ENCODE measurements at places on chromosomes 2 and 18.

GRCh38 chr2:189552334-189552990 is 28.1 kb downstream of the SLC40A1 start:
- DNase-seq: no peak

- DNase-seq: no peak
These were observed 99.8 kb downstream of the SH3BP4 start for GRCh38 chr2:235051436-235052260.

- no peak for DNase-seq
These were observed 103.6 kb downstream of the KYNU start for GRCh38 chr2:142981069-142981378.

- DNase-seq: peak; percentile 52
These were observed at the start of gene SLC30A3 for GRCh38 chr2:27262379-27263286. Gene SLC30A3 (minus strand): TSS chr2:27263047. CDS start chr2:27262906, 141 bp downstream.

- no peak for DNase-seq
These were observed 50.5 kb downstream of the CXCR4 start for GRCh38 chr2:136067459-136067858.

- no peak for DNase-seq
These were observed 19.1 kb upstream of the B3GNT2 start for GRCh38 chr2:62176801-62177200.

GRCh38 chr18:9348079-9348671 is 13.6 kb downstream of the TWSG1 start:
- DNase-seq: no peak

- peak; percentile 61 for DNase-seq
These were observed 31.0 kb upstream of the SLC3A1 start for GRCh38 chr2:44244135-44244871.

- no peak for DNase-seq
These were observed 28.5 kb upstream of the NOSTRIN start for GRCh38 chr2:168773719-168774521.

DNA sequence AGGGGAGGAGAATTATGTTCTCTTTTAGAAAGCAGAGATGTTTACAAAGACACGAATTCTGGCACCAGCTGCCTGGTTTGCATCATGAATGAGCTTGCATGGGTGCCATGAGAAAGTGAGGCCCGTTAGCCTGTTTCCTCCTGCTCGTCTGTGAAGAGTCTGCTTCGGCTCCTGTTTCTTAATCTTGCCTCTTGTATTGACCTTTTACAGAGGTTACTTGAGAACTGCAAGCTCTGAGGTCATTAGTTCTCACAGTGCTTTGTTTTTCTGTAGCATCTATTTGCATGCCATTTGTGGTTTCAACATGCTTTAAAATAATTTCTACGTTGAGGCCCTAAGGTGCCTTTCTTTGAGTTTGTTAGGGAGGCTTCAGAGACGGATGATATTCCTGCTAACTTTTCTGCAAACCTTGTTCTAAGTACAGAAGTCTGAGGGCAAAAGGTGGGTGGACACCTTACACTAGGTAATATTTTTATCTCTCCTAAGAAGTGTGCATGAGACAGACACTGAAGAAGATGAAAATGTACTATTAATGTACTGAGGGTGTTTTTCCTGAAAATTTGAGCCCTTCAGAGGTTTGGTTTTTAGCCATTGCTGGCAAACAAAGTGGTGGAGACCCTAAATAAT is 53.4 kb upstream of the LINC00305 start:
- no peak for DNase-seq

DNA sequence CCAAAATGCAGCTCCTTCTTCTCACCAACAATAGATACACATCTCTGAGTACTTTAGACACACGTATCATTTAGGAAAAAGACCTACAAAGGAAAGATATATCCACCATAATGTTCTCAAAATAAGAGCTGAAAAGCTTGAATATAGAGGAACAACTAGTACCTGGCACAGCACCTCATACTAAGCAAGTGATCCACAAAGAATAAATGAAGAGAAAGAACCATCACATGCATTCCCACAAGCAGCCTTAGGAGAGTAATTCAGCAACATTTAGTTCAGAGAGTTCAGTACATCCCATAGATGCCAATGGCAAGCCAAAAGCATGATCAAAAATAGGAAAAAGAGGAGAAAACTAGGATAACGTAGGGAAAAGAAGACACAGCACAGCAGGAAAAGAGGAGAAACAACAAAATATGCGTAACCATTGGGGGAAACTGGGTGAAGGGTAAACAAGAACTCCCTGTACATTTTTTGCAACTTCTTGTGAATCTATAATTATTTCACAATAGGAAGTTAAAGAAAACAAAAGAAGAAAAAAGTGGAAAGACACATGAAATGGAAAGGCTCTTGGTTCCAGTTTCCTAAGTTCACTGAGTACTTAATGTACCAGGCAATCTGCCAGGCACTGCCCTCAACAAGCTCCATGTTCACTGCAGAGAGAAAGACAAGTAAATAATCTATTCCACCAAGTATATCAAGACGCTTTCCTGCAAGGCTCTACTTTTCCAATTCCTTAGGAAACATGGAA is 22.3 kb downstream of the CLASP1 start:
- no peak for DNase-seq

- DNase-seq: peak; percentile 61
These were observed 10.2 kb upstream of the THNSL2 start for GRCh38 chr2:88159955-88160415.

GRCh38 chr18:34880403-34880802 is 160.8 kb upstream of the MAPRE2 start:
- no peak for DNase-seq

DNA sequence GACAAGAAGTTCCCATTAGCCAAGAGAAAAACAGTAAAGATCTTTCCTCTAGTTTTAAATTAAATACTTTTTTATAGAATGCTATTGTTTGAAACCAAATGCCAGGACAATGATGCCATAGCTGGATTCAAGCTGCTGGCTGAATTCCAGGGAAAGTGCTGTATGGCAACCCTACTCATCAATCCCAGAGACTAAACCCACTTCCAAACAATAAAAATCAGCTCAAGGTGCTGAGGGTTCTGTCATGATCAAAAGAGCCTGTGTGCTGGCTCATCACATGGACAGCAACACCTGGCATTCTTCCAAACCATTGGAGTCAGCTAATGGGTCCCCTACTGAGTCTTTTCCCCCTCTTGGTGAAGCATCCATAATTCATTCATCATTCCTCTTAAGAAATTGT is 53.7 kb upstream of the PARD3B start:
- no peak for DNase-seq

DNA sequence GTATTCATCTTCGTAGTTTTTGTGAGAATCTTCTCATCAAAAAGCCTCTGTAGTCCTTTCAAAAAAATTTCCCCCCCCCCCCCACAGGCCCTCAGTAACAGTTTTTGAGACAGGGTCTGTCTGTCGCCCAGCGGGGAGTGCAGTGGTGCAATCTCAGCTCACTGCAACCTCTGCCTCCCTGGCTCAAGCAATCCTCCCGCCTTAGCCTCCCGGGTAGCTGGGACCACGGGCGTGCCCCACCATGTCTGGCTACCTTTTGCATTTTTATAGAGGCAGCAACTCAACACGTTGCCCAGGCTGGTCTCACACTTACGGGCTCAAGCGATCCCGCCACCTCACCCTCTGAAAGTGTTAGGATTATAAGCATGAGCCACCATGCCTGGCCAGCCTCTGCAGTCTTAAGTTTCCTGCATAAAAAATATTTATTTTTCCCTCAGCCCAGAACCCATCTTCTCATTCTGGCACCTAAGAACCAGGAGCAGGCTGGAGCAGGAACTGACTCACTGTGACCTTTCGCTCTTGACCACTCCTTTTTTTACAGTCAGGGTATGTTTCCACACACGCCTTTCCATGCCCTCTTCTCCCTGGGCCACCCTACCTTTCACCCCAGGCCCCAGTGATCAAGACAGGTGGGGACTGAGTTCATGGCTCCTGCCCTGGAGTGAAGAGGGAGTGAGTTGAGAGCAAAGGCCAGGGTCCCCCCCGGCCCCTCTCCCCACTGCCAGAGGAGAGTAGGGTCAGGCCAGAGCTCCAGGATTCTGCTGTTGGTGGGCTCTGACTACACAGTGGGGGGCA is 32.5 kb upstream of the NT5DC4 start:
- DNase-seq: no peak

DNA sequence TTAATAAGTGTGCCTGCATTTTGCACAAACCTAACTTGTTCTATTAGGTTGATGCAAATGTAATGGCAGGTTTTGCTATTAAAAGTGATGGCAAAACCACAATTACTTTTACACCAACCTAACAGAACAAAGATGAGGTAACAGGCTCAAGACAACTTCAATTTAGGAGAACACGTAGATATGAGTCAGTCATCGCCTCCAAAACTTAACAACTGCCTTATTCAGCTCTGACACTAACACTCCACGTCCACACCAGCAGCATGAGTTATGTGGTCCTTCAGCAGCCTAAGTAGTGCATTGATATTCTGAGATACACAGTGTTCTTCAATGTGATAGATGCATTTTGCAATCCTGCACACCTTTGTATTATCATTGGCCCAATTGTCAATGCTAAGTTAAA is 1175.1 kb upstream of the ACVR2A start:
- no peak for DNase-seq

GRCh38 chr2:240567872-240568677 is at the start of gene RNPEPL1:
Gene RNPEPL1 (plus strand): TSS chr2:240568484. CDS start chr2:240568587, 103 bp downstream.
- DNase-seq: peak; percentile 47

GRCh38 chr2:134155134-134155533 is 98.7 kb upstream of the MGAT5 start:
- no peak for DNase-seq

DNA sequence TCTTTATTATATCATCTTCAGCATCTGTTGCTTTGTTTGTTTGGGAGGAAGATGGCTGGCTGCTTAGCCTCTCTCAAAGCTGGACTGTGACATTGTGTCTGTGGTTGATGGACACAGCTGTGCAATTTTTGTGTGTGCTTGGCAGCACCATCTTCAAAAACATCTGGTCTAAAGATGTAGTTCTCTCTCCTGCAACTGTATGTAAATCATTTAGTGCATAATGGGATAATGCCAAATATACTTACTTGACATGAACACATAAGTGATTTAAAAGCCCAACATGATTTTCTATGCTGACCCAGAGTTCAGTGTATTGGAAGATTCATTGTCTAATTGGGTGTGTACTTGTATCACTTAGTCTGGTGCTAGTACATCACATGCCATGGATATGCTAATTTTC is 112.2 kb downstream of the MAP4K4 start:
- DNase-seq: no peak

- DNase-seq: no peak
These were observed 274.6 kb upstream of the DPP10 start for GRCh38 chr2:114167799-114168198.

DNA sequence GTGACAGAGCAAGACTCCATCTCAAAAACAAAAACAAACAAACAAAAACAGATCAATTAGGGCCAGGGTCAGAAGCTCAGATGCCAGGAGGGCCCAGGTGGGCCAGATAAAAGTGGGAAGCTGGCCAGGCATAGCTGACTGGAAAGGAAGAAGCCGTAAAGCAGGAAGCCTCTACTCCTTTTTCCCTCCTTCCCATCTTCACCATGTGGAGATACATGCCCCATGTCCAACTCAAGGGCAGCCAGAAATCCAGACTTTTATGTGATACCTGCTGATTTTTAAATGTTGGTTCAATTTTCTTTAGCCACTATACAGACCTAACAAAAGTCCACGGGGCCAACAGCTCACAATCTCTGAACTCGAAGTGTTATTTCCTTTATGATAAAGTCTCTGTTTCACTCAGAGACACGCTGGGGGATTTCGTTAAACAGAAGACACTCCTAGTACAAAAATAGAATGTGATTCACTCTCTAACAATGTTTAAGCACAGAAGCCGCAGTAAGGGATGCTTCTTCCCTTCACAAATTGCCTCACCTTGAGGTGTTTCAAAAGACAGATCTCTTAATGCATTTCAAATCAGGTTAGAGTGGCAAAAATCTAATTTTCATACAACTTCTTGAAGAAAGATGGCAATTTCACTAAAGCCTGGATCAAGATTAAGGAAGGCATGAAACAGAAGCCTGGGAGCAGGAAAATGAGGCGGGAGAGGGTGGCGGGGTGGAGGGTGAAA is 14.0 kb downstream of the TMEM247 start:
- no peak for DNase-seq

DNA sequence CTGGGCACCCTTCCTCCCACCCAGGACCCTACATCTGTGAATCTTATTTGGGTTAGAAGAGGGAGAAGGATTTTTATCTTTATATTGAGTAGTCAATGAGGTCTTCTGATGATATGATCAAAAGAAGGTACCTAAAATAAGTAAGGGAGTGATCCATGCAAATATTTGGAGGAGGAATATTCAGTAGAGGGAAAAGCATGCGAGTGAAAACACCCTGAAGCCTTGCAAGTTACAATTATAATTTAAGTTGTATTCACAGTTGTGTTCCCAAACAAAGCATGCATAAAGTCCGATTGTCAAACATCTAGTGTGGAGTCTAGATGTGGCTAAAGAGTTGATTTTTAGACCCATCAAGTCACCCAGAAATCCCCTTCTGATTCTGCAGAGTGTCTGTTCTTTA is 530.2 kb upstream of the ZEB2 start:
- DNase-seq: no peak

- no peak for DNase-seq
These were observed 639.7 kb downstream of the TDRD15 start for GRCh38 chr2:21763501-21763900.

DNA sequence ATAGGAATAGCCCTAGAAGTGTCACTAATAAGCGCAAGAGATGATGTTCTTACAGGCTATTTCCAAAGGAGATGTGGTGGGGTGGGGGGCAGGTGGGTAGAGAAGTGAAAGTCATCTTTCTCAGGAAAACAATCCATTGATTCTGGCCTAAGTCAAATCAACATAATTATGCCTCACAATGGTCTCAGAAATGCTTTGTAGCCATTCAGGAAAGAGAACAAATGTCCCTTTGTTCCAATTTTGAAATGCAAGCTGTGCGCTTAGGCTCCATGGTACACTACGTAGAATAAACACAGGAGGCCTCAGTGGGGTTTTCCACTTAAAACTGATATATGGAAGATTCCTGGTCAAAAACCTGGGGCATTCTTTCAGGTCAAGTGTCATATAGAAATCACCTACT is 529.9 kb upstream of the KLHL29 start:
- no peak for DNase-seq

- DNase-seq: no peak
These were observed 409.4 kb upstream of the ETAA1 start for GRCh38 chr2:66987733-66988132.

DNA sequence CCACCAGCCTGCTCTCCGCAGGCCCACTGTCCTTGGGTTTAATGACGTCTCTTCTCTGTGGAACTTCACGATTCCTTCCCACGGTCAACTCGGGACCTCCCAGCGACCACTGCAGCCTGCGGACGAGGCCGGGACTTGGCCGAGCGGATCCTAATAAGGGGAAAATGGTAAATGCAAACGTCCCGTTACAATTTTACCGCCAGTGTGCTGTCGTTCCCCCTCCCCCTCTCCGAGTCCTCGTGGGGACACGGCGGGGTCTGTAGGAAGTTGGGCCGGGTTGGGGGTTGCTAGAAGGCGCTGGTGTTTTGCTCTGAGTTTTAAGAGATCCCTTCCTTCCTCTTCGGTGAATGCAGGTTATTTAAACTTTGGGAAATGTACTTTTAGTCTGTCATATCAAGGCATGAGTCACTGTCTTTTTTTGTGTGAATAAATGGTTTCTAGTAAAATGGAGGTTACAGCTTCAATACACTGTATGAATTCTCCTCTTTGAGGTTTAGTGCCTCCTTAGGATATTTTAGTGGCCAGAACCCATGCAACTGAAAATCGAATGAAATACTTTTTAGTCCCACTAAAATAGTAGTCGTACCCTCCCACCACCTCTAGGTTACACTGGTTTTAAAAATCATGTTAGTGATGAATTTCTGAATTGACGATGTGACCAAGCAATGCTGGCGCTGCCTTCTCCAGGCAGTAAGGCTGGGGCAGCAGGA is 2.3 kb downstream of the HOXD11 start:
- DNase-seq: no peak

GRCh38 chr2:153105829-153106578 is 372.6 kb downstream of the RPRM start:
- DNase-seq: no peak
